Right cardiac atrium (tissue), 5 donors: ENCODE measurements at places on chromosomes 5 and 9. TPM values are rescaled to one million over a fixed set of nuclear protein-coding genes. Genes with fewer than 3 reads are reported as not detected.

GRCh38 chr9:90900130-90900529 is 98.5 kb downstream of the SYK start:
- peak; percentile 76 for DNase-seq

- DNase-seq, result no peak
Measured at GRCh38 chr5:94374336-94374735, 244.1 kb downstream of the KIAA0825 start.

DNA sequence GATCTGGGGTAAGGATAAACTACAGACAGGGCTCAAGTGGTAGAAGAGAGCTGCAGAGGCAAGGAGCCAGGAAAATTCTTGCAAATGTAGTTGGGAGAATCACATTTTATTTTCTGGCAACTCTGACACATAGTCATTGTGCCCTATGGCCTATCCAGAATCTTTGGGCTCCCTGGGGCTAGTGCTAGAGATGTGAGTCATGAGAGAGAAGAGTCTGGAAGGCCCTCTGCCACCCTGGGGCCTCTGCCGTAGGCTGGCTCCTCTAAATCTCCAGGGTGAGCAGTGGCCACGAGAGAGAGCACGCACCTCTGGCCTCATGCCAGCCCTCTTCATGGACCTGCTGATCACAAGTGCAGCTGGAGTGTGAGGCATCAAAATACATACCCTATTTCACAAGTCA is 74.3 kb upstream of the SSBP2 start:
- DNase-seq, result peak; percentile 79

GRCh38 chr5:133962131-133962530 is 6.3 kb downstream of the C5orf15 start:
- DNase-seq, result no peak

Gene CEL
- 9.7 TPM for total RNA-seq
